ENCODE measurements at places on chromosomes 3 and 15. TPM values are rescaled to one million over a fixed set of nuclear protein-coding genes. Genes with fewer than 3 reads are reported as not detected.

Gene IL5RA
- 0.99 TPM for total RNA-seq

Gene TRMT10C
- total RNA-seq = 20.9 TPM

- no peak for DNase-seq
Measured at GRCh38 chr3:190595179-190595795, 81.4 kb downstream of the IL1RAP start.

- no peak for DNase-seq
Measured at GRCh38 chr15:45306105-45306504, 54.1 kb downstream of the SLC28A2 start.

DNA sequence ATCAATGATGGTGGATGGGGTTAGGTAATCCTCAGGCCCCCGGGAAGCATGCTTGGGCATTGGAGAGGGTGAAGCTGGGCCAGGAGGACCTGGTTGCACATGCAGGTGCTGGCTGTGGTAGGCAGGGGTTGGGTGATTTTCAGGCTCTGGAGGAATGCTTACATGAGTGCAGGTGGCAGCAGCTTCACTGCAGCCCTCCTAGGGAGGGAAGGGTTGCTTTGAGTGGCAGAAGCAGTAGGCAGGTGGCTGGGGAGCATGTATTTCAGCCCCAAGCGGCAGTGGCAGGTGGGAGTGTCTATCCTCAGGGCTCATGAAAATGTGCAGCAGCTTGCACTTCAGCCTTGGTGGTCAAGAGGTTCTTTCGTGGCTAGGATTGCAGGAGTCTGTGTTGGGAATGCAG lies 230.0 kb upstream of the CTNNB1 start:
- DNase-seq = no peak

DNA sequence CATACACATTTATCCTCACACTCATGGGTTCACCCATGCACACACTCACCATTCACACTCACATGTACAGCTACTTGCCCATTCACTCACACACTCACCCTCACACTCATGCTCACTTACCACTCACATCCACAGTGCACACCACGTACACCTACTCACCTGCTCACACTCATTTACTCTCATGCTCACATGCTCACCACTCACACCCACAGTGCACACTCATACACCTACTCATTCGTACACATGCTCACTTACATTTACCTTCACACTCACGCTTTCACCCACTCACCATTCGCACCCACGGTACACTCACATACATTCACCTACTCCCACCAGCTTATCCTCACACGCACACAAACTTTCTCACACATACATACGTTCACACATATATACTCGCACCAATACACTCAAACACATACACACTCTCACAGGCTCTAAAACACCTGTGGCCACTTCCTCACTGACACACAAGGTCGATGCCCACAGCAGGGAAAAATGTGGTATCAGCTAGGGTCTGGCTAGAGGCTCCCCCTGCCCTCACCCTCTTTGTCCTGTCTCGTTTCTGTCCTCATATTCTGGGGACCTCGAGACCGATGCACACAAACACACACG lies 46.0 kb downstream of the NUP210 start:
- DNase-seq = no peak

Gene HTR3D
- total RNA-seq = not detected

- DNase-seq = no peak
Measured at GRCh38 chr3:145704020-145704419, 457.0 kb downstream of the PLOD2 start.

- DNase-seq = peak; percentile 20
Measured at GRCh38 chr3:42659451-42660130, 6.1 kb downstream of the ZBTB47 start.

GRCh38 chr3:55692295-55692956 lies 205.3 kb upstream of the WNT5A start:
- no peak for DNase-seq

DNA sequence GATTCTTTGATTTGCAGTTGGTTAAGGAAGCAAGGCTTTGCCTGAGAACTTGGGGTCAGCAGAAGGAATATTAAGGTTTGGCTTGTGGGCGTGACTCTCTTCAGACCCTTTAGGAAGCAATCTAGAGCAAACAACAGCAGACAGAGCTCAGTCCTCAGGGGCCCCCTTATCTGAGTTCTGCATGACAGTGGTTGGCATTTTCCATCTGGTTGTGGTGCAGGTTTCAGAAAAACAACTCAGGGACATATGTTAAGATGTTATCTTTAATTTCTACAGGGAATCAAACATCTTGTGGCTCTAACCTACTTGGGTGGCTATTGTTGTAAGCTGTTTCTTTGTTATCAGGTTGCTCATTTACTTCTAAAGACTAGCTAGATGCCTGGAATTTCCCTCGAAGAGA lies 141.4 kb downstream of the VPS8 start:
- no peak for DNase-seq

GRCh38 chr15:42523331-42523730 lies 25.3 kb downstream of the LRRC57 start:
- no peak for DNase-seq

Gene CLDN18
- total RNA-seq = not detected

GRCh38 chr15:29822100-29822683 lies at the start of gene TJP1:
Gene TJP1 (minus strand): TSS chr15:29822468. CDS start chr15:29822028, 440 bp downstream.
- peak; percentile 78 for DNase-seq

GRCh38 chr3:110383356-110383755 lies 688.3 kb upstream of the NECTIN3 start:
- no peak for DNase-seq

- DNase-seq = no peak
Measured at GRCh38 chr3:184332370-184333090, 4.9 kb upstream of the FAM131A start.

Gene NOP10
- 46.5 TPM for total RNA-seq

Gene TOMM70
- 36.6 TPM for total RNA-seq

- no peak for DNase-seq
Measured at GRCh38 chr3:112136959-112137693, 4.1 kb upstream of the GCSAM start.

- DNase-seq = peak; percentile 42
Measured at GRCh38 chr15:60006203-60006862, 2.2 kb downstream of the FOXB1 start.

Gene PIF1
- total RNA-seq = 1.3 TPM

DNA sequence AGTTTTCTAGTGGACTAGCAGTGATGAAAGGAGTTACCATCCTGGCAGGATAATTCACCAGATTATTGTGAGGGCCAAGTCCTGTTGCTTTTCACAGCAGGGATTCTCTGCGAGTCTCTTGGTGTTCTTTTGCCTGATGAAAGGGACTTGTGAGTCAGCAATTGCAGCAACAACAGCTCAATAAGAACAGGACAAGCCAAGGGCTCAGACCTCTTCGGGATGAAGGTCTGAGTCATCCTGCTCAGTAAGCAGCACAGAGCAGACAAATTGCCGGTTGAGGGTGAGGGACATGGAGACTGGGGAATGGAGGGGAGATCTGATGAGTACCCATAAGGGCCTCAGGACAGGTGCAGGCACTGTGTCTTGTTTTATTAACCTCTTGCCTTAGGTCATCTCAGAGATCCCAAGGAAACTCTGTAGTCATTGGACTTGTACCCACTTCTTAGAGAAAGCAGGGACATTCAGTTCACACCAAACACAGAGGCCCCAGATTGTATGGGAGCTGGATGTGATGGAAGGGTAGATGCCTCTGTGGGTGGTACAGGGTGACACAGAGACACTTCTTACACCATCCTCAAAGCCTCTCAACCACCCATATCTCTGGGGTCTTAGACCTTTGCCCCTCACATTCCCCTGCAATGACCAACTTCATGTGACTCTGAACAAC lies 173.8 kb upstream of the TLE3 start:
- peak; percentile 65 for DNase-seq

DNA sequence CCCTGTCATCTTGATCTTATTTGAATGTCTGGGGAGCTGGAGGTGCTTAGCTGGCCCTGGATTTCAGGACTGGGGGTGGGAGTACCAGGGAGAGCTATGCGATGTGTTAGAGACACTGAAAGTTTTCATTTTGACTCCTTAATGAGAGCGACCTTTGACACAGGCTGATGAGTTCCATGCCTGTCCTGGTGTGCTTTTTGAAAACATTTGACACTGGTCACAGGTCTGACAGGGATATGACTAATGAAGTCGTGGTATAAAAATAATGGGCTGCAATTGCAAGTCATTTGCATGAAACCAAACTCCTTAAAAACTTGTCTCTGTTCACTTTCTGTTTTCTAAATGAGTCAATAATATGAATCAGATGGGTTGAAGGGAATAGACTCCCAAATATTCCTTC lies 81.9 kb downstream of the MECOM start:
- no peak for DNase-seq

- DNase-seq = no peak
Measured at GRCh38 chr3:17573396-17573795, 169.0 kb downstream of the TBC1D5 start.

GRCh38 chr3:128376516-128376915 lies 90.2 kb downstream of the DNAJB8 start:
- DNase-seq = no peak

Gene GATA2
- 6.5 TPM for total RNA-seq

DNA sequence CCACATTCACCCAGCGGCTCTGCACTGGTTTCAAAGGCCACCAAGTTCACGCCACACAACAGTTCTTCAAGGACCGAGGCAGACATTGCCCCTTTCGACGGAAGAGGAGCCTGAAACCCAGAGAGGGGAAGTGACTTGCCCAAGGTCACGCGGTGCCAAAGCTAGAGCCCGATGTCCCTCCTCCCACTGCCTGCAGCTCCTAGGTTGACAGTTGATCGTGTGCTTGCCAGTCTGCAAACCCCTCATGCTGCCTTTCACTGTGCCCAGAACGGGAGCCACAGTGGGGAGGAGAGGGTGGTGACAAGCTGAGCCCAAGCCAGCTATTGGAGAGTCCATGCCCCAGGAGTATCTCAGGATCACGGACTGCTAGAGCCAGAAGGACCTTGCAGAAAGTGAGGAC lies 230.9 kb downstream of the XXYLT1 start:
- DNase-seq = no peak

GRCh38 chr15:58983261-58983660 lies 4.2 kb upstream of the RNF111 start:
- DNase-seq = no peak

Gene GOLGA6L7
- not detected for total RNA-seq

DNA sequence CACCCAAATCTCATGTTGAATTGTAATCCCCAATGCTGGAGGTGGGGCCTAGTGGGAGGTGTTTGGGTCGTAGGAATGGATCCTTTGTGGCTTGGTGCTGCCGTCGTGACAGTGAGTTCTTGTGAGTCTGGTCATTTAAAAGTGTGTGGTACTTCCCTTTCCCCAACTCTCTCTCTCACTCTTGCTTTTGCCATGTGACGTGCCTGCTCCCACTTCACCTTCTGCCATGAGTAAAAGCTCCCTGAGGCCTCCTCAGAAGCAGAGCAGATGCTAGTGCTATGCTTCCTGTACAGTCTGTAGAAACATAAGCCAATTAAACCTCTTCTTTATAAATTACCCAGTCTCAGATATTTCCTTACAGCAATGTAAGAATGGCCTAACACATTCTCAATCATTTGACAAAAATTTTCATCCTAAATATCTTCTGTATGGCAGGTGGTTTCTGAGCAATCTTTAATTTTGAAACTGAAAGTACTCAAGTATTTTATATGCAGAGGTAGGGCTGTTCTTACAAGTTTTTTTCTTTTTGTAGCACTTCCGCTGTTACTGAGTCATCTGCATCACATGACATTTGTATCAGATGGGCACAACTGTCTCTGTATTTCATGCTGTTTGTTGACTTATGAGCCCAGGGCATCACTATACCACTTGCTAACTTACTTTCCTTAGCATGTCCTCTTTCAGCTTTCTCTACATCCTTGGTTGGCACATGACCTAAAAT lies 8.8 kb downstream of the RPL39L start:
- no peak for DNase-seq

Gene WNT5A
- 13.4 TPM for total RNA-seq

Gene SLC9A9
- total RNA-seq = 13.5 TPM

GRCh38 chr3:138578141-138578540 lies 15.9 kb downstream of the CEP70 start:
- DNase-seq = no peak

- no peak for DNase-seq
Measured at GRCh38 chr15:81562986-81563385, 189.0 kb upstream of the TMC3 start.

Gene SPESP1
- 1.5 TPM for total RNA-seq

DNA sequence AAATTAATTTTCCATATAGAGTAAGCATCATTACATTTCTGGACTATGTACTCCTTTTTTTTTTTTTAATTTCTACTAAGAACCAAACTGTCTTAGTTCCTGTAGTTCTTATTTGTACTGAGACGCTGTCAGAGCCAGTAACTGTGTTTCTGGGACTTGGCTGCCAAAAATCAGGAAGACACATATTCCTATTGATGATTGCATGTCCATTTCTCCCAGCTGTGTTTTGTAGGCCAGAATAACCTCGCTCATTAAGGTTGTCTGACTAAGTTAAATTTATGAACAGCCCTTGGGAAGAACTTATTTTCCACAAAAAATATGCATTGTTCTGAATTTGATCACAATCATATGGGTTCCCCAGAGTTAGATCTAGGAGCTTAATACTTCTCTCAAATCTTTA lies 29.5 kb downstream of the PLSCR5 start:
- no peak for DNase-seq

GRCh38 chr3:197709135-197709534 lies 27.6 kb downstream of the RUBCN start:
- no peak for DNase-seq

All from ovary (tissue), 10 donors.